ENCODE measurements at places on chromosomes 2 and 18.

DNA sequence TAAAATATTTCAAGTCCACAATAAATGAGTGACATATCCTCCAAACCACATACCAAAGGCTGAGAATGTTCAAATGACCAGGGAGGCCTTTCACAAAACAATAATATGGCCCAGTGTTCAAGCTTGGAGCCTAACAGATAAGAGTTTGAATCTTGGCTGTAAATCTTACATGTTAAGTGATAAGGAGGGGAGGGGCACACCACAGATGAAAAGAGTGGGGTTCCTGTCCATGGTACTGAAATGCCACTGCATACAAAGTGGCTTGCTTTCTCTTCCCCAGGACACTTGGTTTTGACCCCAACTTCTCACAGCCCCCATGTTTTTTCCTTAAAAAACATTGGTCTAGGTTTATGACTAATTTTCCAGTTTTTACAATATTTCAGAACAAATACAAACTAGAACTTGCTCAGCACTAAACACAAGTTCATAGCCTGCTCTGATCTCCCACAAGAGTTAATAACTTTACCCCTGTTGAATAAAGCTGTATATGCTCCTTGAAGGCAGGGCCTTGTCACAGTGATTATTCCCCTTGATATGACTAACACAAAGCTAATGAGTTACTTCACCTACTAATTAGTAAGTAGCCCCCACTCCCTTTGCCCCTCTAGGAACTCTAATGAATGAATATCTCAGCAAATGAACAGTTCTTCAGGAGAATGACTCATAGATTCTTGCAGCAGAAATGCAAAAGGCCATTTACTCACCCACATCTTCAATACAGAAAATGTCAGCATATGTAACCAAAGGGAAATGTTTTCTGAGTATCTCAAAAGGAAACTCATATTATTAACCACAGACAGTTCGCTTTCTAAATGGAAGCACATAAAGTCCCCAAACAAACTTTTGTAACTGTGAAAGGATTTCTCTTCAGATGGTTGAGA is 142.2 kb downstream of the SATB2 start:
- no peak for DNase-seq

DNA sequence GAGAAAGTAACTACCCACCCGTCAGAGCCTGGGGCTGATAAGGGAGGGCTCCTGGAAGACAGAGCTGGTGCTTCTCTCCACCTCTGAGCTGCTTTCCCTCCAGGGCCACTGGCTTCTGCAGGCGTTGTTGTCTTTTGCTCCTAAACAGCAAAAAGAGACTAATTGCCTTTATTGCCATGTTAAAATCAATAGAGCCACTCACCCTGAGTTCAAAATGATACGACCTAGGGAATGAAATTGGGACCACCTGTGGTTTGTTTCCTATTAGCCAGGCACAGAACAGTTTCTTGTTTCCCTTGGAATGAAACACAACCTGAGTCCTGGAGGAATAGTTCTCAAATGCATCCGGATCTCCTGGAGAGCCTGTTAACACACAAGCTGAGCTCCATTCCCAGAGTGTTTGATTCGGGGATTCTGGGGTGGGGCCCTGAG is 45.8 kb downstream of the TCF7L1 start:
- DNase-seq = no peak

- no peak for DNase-seq
These were observed 249.8 kb downstream of the TXNL1 start for GRCh38 chr18:56388571-56388970.

GRCh38 chr18:75742516-75742915 is 315.0 kb upstream of the SMIM21 start:
- DNase-seq = no peak
